ENCODE measurements at places on chromosomes 5 and 9.
A peak's percentile ranks its signal among the peaks of the same experiment; 100 is the strongest.

DNA sequence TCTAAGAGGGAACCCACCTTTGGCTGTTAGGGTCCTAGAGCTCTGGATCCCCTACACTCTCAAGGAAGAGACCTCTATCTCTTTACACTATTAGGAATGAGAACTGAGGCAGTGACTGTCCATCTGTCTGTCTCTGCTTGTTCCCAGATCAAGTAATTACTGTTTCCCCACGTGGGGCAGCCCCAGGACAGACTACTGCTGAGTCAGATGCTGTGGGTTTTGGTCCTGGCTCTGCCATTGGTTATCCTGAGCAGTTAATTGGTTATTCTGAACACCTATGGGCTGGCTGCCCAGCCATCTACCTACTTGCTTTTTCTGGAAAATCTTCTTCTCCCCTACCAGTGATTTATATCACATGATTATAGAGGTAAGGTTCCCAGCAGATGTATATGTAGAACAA lies 33.3 kb downstream of the FBXO10 start:
- DNase-seq = no peak

DNA sequence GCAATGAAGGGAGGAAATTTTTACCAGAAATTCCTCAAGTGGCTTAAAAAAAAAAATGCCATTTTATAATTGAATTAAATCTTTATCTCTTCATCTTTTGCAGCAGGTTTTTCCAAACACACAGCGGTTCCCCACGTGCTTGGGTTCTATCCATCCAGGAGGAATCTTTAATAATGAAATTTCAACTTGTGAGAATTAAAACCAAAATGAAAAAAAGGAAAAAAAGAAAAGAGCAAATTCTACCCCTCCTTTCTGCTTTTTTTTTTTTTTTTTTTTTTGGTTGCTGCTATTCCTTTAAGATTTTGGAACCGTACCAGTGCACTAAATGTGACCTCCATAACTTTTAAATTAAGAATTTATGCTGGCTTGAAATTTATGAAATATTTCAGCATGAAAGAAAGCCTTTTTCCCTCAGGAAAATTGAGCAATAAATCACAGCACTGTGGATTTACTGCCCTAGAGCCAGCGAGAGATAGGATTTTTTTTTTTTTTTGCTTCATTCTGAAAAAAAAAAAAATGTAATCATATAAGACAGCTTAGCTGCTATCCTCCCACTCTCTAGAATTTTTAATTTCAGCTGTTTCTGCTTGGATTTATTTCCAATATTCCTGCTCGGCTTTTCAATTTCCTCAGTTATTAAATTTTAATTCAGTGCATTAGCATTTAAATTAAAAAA lies 88.5 kb downstream of the ZNF618 start:
- DNase-seq = no peak

- DNase-seq = no peak
These were observed 295.8 kb downstream of the DMRTA1 start for GRCh38 chr9:22742401-22742800.

GRCh38 chr5:138504799-138505198 lies 38.2 kb downstream of the ETF1 start:
- no peak for DNase-seq

GRCh38 chr5:109688630-109688969 lies 1.1 kb upstream of the MAN2A1 start:
- DNase-seq = peak; percentile 16

- DNase-seq = no peak
These were observed 135.5 kb downstream of the CCDC192 start for GRCh38 chr5:127838661-127839060.

Measured in activated T-cell treated with anti-CD3 and anti-CD28 coated beads for 24 hours (primary cell).